Endothelial cell (in vitro differentiated cells): ENCODE measurements at places on chromosomes 5 and 9.

- no peak for DNase-seq
Observed at GRCh38 chr9:6733831-6734230, 23.9 kb upstream of the KDM4C start.

DNA sequence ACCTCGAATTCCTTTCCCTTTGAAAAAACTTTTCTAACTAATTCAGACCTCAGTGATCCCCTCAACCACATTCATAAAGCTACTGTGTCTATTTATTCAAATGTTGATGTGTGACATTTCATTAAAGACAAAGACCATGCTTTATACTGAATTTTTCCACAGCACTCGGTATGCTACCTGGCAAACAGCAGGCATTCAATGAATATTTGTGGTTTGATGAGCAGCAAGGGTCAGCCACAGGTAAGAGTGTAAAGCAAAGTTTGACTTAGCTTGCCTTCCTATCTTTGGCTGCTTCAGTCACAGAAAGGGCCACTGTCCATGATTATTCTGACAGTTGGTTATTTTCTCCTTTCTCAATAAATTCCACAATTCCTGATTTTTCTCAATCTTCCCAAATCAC is 5.1 kb upstream of the CDC42SE2 start:
- DNase-seq, result no peak

GRCh38 chr5:135643881-135644766 is 65.3 kb upstream of the CXCL14 start:
- no peak for DNase-seq

GRCh38 chr5:51559921-51560658 is 176.8 kb downstream of the ISL1 start:
- DNase-seq, result no peak

GRCh38 chr9:82565188-82565969 is 497.6 kb downstream of the RASEF start:
- no peak for DNase-seq

DNA sequence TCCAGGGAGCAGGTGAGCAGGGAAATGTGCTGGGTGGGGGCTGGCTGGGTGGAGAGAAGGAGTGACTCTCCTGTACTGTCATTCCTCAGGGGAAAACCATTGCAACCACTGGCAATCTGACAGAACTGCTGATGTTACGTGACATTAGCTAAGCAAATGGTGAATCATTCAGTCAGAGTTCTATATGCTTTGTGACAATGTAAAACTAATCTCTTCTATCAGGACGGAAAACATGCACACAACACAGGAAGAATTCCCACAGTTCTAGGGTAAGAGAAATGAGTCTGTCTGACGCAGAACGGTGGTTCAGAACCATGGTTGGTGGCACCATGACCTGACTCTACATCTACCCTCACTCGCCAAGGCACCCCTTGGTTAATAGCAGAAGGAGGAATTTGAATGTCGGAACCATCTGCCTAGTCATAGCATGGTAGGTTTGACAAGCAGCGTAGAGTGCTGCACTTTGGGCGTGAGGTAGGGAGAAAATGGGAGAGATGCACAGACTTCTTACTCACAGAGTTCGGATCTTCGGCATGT is 243.6 kb upstream of the PANK3 start:
- no peak for DNase-seq

DNA sequence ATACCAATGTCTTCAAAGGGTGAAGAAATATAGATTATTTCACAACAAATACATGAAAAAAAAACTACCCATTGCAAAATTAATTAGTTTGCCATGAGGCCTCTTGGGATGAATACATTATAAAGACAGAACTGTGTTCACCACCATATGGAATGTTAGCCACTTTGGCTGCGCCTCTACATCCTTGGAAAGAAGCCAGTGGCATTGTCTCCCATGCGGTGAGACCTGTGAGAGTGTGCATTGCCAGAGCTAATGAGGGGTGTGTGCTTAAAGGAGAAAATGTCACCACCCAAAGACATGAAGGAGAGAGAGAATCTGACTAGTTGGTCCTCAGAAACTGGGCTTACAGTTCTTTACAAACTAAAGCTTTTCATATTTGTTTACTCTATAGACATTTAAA is 110.6 kb downstream of the PLPPR1 start:
- no peak for DNase-seq

DNA sequence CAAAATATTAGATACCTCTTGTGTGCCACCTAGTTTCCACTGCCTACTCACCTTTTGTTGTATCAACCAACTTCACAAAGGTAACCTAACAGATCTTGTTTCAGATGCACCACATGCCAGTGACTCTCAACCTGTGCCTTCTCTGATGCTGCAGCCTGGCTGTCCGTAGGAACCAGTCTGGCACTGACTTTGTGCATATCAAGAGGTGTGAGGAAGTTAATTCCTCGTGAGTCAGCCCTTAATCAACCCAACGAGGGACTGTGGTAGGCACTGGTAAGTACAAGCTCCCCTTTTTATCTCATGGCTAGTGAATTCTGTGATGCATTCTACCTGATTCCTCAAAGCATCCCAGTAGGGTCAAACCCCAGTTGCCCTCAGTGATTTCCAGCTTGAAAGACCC is 215.4 kb upstream of the CTNND2 start:
- no peak for DNase-seq

- no peak for DNase-seq
Observed at GRCh38 chr9:104604801-104605200, 626 bp downstream of the OR13C2 start.

- DNase-seq, result no peak
Observed at GRCh38 chr9:136105398-136106135, 10.5 kb upstream of the NACC2 start.

DNA sequence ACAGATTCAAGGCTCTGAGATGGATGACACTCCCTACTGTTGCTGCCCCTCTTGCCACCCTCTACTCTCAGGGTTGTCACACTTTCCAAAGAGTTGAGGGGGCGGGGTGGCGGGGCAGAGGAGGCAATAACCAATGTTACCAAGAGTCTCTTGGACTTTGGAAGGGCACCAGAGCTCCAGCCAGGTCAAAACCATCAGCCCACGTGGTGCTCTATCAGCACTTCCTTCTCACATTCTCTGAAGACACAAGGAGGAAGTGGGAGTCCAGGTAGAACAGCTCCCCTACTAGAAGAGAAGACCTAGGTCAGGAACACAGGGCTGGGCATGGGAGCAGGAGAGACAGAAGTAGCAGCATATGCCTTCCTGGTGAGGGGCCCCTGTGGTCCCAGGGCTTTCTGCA is 33.0 kb upstream of the PIK3R1 start:
- no peak for DNase-seq

DNA sequence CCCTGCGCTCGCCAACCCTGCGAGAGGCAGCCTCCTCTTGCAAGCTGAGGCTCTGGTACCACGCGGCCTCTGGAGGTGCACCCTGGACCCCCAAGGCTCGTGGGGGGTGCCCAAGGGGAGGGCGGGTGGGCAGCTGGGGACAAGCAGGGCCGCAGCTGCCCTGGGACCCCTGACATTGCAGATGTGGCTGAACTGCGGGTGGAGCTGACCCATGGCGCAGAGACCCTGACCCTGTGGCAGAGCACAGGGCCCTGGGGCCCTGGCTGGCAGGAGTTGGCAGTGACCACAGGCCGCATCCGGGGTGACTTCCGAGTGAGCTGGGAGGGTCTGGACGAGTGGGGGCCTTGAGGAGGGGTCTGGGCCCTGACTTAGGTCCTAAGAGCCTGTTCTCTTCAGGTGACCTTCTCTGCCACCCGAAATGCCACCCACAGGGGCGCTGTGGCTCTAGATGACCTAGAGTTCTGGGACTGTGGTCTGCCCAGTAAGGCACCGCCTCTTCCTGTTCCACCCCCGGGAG is 1.5 kb downstream of the MAMDC4 start:
- DNase-seq, result no peak

DNA sequence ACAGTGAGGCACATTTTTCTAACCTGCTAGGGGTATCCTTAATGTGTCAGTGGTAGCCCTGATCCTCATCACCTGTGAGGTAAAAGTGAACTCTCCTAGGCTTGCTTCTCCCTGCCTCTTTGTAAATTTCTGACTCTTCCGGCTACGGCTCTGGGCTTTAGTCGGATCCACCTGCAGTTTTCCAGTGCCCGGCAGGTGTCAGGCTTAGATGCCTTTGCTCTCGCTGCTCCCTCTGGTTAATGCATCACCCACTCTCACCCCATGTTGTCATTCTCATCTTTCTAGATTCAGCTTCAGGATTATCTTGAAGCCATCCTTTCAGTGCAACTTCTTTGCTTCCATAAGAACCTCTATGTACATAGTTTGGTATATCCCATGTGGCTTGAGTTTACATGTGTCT is 3.6 kb downstream of the CEP78 start:
- no peak for DNase-seq

DNA sequence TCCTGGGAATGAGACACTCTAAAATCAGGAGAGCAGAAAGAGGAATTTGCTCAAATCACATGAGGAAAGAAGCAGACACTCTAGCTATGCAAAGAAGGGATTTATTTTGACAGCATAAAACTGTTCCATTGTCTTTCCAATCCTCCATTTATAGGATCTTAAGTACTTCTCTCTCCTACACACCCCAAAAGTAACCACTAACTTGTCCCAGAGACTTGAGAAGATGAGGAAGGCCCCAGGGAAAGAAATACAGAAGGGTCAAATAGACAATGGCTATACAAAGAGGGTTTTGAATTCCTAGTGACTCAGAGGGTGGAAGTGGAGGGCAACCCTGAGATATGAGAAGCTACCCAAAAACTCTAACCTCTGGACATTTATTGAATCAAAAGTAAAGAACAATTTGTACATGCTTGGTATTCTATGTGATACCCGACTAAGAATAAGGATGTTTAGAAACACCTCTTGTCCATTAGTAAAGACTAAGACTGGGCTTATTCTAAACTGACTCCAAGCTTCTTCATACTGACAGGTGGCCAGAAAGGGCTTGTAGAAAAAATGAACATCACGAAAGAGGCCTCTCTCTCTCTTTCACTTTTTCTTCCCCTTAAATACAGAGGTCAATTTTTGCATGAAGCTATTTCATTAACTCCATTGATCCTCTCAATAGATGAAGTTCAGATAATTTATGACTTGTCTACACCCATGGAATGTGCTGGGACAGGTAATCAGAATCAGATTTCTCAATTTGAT is 20.6 kb downstream of the DMAC1 start:
- no peak for DNase-seq

DNA sequence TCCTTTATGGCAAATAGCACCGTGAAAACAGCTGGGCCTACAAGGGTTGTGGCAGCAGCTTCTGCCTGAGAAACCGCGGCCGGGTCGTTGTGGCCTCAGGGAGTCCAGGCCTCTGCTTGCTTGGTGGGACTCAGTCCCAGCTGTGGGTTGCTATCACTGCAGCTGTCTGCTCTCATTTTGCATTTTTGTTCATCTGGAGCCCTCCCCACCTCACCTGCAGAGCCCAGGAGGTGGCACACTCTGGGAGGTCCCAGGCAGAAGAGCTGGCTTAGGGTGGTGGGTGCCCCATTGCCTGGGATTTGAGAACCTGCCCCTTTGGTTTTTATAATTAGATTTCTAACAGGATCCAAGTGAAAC is 138.4 kb downstream of the GADD45G start:
- DNase-seq, result no peak
